ENCODE measurements at places on chromosomes 5 and 9.

GRCh38 chr5:135222171-135222681 is 176.8 kb downstream of the MACROH2A1 start:
- DNase-seq, result no peak

DNA sequence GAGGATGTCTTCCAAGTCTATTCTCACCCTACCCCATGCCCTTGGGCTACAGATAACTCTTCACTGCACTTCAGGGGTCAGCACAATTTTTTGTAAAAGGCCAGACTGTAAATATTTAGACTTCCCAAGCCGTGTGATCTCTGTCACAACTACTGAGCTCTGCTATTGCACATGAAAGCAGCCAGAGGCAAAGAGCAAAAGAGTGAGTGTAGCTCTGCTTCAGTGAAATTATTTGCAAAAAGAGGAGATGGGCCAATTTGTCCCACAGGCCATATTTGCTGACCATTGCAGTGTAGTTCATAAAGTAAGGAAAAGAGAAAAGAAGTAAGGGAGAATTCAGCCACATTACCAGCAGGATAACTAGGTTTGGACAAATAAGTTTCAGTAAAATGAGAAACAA is 7.0 kb upstream of the MOCS2 start:
- DNase-seq, result no peak

- peak; percentile 49 for DNase-seq
Observed at GRCh38 chr9:124696101-124696500, 75.0 kb downstream of the NR6A1 start.

- no peak for DNase-seq
Observed at GRCh38 chr5:95957561-95958203, 4.0 kb downstream of the ELL2 start.

- peak; percentile 87 for DNase-seq
Observed at GRCh38 chr5:59275510-59276324, 617.8 kb downstream of the PDE4D start.

DNA sequence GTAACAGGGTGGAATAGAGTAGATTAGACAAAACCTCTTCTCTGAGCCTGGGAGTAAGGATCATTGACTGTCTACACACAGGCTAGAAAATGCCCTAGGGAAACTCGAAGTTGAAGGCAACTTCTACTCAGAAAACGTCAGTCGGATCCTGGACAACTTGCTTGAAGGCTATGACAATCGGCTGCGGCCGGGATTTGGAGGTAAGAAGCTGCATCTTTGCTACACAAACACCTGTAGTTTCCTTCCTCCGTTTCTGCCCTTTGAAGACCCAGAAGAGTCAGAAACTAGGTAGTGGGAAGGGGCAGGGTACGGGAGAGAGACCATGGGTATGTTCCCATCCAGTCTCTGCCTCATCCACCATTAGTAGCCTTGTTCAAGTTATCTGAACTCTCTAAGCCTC is 628 bp downstream of the GABRA6 start:
- DNase-seq, result no peak

GRCh38 chr9:86041311-86041741 is 58.0 kb downstream of the GOLM1 start:
- DNase-seq, result no peak

DNA sequence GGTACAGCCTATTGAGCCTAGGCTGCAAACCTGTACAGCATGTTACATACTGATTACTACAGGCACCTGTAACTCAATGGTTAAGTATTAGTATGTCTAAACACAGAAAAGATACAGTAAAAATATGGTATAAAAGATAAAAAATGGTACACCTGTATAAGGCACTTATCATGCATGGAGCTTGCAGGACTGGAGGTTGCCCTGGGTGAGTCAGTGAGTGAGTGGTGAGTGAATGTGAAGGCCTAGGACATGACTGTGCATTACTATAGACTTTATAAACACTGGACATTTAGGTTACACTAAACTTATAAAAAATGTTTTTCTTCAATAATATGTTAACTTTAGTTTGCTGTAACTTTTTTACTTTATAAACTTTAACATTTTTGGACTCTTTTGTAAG is 171.3 kb downstream of the SLC28A3 start:
- no peak for DNase-seq

GRCh38 chr5:112998296-112998695 is 21.7 kb downstream of the DCP2 start:
- no peak for DNase-seq

- DNase-seq, result no peak
Observed at GRCh38 chr9:89732295-89732938, 127.6 kb downstream of the GADD45G start.

GRCh38 chr5:168467755-168468330 is 18.4 kb upstream of the RARS1 start:
- DNase-seq, result no peak

GRCh38 chr5:172550996-172551395 is 90.1 kb upstream of the NEURL1B start:
- DNase-seq, result no peak

GRCh38 chr9:73090214-73090613 is 61.5 kb upstream of the ANXA1 start:
- DNase-seq, result no peak

- DNase-seq, result no peak
Observed at GRCh38 chr5:92574023-92574422, 1007.0 kb downstream of the NR2F1-AS1 start.

DNA sequence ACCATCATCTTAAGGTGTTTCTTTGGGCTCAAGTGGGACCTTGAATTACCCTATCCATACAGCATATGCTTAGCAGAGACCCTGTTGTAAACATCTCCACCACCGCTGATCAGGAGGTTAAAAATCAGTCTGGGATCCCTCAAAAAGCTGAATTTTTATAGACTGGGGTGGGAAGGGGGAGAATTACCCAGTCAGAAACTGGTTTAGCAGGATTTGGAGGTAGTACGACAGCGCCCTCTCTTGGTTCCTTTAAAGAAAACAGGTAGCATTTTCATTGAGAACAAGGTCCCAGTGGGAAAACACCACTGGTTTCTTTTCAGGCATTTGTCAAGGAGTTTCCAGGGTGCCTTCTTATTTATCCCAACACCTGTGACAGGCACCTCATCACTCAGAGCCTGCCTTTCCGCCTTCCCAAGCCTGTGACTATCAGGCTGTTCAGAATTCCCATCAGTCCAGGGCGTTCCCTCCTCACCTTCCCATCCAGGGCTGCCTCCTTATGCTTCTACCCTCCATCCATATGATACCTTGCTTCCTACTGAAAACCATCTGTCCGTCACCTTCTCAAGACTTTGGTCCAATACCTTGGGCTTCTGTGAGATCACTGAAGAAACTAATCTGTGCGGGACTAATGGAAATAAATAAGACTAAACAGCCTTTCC is 203.8 kb upstream of the RAI14 start:
- DNase-seq, result peak; percentile 64

GRCh38 chr5:95524423-95524822 is 30.4 kb downstream of the SKIC3 start:
- no peak for DNase-seq

DNA sequence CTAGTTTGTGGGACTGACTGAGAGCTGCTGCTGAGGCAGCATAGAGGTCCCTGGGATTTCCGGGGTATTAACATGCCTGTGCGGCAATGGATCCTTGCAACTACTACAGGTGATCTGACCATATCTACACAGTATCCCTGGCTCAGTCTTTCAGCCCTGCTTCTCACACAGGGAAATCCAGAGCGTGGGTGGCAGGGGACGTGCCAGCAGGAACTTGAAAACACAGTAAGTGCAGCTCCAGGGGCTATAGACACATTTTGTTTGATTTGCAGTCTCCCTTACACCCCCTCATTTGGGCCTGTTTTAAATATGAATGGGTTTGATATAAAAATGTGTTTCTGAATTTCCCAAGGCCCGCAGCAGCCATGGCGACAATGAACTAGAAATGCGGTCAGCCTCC is 209.5 kb downstream of the DCP2 start:
- no peak for DNase-seq

DNA sequence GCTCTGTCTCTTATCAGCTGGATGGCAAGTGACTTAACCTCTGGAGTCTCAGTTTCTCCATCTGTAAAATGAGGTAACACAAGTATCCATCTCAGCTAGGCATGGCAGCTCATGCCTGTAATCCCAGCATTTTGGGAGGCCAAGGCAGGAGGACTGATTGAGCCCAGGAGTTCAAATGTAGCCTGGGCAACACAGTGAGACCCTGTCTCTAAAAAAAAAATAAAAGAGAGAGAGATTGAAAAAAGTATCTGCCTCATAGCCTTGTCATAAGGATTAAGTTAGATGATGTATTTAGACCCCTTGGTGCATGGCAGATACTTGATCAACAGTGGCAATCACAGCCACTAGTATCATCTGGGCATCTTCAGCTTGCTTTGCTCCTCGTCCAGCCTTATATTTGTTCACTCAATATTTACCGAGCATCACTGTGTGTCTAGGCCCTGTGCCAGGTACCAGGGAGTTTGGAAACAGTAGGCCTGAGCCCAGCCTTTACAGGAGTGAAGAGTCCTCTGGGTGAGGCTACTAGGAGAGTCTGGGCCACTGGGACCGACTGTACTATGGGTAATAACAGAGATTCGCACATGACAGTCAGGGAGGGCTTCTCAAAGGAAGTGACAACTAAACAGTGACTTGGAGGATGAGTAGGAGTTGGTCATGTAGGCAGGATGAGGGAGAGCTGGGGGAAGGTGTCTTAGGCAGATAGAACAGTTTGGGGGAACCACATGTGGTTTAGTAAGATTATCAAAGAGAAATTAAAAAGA is 34.2 kb downstream of the CORO2A start:
- no peak for DNase-seq

DNA sequence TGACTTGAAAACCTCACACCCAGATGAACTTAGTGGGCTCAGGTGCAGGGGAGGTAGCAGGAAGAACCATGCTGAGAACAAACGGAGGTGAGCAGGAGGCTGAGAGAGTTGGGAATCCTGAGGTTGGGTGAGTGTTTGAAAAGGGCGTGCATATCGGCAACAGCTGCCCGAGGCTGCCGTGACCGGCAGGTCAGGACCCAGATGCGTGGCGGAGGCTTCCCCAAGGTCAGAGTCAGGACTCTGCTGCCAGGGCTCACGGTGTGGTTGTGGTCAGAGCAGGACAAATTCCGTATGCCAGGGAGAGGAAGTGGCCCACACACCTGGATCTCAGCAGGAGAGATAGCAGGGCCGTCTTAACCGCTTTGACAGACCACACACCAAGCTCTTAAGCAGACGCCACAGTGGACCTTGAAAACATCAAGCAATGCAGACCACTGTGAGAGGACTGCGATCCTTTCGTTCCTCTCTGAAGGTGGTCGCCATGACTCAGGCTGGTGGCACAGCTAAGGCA is 43.1 kb downstream of the ADAMTS16 start:
- peak; percentile 71 for DNase-seq

GRCh38 chr9:4797854-4798150 is 5.1 kb downstream of the RCL1 start:
- no peak for DNase-seq

GRCh38 chr5:100505984-100506670 is 29.0 kb upstream of the FAM174A start:
- DNase-seq, result no peak

DNA sequence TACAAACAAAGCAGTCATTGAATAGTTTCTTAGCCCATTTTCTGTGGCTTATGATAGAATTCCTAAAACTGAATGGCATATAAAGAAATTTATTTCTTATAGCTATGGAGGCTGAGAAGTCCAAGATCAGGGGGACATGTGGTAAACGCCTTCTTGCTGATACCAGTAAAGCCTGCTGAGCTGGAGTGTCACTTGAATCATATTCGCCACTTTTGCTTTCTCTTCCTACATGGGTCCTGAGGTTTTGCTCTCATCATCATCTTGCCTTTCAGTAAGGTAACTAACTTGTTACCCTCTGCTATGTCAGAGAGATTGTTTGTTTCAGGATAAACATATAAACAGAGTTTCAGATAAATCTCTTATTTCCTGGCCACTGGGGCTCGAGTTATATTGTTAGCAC is 203.3 kb upstream of the DMRT1 start:
- DNase-seq, result no peak

DNA sequence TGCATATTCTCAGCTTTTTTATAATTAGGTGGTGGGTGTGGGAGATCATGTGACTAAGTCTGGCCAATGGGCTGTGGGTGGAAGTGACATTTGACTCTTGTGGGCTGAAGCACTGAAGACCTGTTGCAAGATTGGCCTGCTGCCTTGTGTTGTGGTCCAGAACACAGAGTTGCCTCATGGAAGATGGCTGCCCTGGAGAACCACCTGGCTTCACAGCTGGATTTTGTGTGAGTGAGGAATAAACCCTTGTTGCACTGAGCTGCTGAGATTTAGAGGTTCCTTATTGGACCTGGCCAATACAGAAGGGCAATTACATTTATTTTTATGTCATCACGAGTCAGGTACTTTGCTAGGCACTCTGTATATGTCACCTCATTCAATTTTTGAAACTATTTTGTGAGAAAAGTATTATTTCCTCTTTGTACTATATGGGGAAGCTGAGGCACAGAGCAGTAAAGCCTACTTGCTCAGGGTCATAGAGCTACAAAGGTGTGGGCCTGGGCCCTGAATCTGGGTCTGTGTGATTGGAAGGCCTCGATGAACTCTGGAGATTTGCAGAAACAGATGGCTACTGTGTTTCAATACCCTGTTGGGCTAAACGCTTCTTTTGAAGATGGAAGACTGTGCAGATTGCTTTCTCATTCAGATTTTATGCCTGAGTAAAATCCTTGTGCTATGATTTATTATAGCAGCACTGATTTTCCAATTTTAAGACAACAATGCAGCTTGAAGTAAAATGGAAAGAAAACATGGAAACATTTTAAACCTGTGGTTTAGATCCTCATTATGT is 71.2 kb upstream of the TBC1D2 start:
- DNase-seq, result peak; percentile 34

DNA sequence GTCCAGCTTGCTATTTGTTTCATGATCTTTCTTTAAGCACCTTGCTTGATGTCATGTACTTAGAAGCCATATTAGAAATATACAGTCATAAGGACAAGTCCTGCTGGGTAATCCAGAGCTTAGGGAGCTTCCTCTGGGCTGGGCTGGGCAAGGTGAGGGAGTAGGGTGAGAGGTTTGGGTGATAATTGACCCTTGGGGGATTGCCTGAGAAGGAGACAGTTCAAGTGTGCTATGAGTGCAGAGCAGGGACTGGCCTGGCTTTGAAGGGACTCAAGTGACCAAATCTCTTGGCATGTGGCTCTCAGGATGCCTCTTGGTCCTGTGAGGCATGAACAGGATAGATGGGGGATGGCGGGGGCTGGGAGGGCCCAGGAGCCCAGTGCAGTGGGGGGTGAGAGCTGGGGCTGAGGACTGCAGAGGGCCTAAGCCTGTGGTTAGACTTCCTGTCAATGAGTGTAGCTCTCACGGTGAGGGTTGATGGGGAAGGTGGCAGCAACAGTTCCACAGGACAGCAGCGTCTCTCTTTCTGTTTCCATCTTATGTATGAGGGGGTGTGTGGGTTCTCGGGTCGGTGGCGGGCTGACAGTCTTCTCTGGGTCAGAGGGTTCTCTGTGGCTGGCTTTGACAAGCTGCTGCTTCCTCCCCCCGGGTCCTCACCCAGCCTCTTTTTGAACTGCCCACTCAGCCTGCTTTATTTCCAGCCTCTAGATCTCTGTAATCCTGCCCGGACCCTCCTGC is 53.5 kb downstream of the RGS3 start:
- DNase-seq, result no peak

GRCh38 chr5:134371834-134372340 is 518 bp downstream of the UBE2B start:
- peak; percentile 84 for DNase-seq
